Ovary (tissue), 10 donors: ENCODE measurements at places on chromosomes 5 and 9. TPM values are rescaled to one million over a fixed set of nuclear protein-coding genes. Genes with fewer than 3 reads are reported as not detected.

The TAF1L gene
- not detected for total RNA-seq

GRCh38 chr5:127389601-127390000, 99.0 kb downstream of the MEGF10 start:
- H3K4me3 ChIP-seq, result no peak overlapping the region
- no peak overlapping the region for H3K27ac ChIP-seq
- DNase-seq, result no peak
- no peaks in the 10 kb centered on the region for H3K27me3 ChIP-seq
- no peaks in the 10 kb centered on the region for H3K4me1 ChIP-seq

The SPINK6 gene
- total RNA-seq, result not detected

The CCL21 gene
- total RNA-seq, result 34.2 TPM
